Motor neuron (in vitro differentiated cells): ENCODE measurements at places on chromosomes 16 and 17.
A peak's percentile ranks its signal among the peaks of the same experiment; 100 is the strongest.

DNA sequence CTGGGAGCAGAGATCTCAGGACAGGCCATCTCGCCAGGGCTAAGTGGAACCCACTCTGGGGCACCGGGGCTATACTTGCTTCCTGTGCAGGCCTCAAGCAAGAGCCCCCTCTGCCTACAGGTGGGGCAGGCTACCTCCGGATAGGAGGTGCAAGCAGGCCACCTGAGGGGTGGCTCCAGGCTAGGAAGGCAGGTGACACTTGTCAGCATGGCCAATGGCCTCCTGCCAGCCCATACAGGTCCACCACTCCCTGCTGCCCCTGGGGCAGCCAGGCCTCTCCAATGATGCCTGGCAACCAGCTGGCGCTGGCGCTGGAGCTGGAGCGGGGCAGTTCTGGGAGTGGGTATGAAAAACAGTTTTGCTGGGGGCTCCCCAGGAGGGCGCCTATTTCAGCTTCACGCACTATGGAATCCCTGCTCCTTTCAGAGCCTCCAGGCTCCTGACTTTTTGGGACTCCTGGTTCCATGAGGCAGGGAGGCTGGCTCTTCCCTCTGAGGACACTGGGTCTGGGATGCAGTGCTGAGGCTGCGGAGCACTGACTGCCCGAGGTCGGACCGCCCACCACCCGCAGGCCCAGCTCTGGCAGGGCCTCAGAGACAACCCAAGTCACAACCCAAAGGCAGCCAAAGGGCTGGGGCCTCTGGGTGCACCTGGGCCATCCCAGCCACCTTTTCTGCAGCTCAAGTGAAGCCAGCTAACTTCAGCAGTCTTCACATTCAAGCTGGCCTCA is 8.4 kb upstream of the SREBF1 start:
- peak; percentile 2 for ATAC-seq

GRCh38 chr16:86224126-86224525 is 286.2 kb upstream of the FOXF1 start:
- ATAC-seq: no peak

- ATAC-seq: peak; percentile 6
These were observed 713 bp downstream of the RHOT2 start for GRCh38 chr16:668519-669171.

- no peak for ATAC-seq
These were observed at the start of gene COL1A1 for GRCh38 chr17:50201276-50201854. COL1A1 (minus strand) TSS chr17:50201631; CDS start chr17:50201513, 118 bp downstream.

GRCh38 chr17:75400326-75400939 is 5.0 kb downstream of the GRB2 start:
- ATAC-seq: no peak

DNA sequence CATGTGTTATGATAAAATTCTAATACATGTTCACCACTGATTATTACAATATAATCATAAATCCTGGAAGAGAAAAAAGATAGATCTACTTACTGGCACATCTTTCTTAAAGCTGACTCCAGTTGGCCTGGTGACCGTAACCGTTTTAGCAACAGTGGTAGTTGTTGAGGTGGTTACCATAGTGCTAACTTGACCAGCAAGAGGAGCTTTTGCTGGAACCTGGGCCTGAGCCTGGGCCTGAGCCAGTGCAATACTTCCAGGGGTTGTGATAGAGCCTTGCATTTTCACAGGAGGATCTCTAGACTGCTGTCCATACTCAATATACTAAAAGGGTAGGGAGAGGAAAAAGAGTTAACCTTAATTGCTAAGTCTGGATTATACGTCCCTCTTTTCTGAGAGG is 36.2 kb downstream of the SETD6 start:
- no peak for ATAC-seq
